Hippocampal formation (tissue), 2 donors: ENCODE measurements at places on chromosomes 5 and 9.

DNA sequence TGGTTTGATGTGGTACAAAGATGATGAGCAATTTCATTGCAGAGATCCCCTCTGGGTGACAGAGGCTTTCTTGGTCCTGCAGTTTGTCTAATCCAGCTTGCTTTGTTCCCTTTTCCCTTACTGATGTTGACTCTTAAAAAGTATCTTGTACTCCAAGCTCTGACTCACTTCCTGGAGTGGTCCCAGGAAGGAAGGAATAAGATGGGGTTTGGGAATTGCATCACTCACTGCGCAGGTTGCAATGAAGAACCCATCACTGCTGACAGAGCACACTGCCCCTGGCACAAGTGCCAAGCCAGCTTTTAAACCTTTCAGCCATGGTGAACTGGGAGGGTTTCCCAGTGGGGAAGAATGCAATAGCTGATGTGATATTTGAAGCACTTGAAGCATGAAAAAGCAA lies 662.2 kb upstream of the CTNND2 start:
- no peak for DNase-seq

DNA sequence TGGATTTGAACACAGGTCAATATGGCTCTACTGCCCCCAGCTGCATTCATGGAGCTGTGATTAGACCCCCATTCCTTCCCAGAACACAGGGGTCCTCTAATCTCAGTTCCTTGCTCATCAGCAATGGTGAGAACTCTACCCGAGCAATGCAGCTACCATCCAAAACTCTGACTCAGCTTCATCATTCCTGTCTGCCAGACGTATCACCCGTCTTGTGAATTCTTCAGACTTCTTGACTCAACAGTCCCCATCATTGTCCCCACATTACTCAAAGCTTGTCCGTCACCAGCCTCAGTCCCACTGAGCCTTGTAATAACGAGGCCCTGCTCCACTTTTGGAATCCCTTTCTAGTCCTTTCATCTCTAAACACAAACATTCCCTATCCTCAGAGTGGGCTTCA lies 36.3 kb upstream of the STX17 start:
- no peak for DNase-seq

- DNase-seq, result no peak
Measured at GRCh38 chr5:122236270-122237040, 75.6 kb upstream of the SNCAIP start.

GRCh38 chr5:31845361-31845760 lies 206.4 kb downstream of the PDZD2 start:
- no peak for DNase-seq

DNA sequence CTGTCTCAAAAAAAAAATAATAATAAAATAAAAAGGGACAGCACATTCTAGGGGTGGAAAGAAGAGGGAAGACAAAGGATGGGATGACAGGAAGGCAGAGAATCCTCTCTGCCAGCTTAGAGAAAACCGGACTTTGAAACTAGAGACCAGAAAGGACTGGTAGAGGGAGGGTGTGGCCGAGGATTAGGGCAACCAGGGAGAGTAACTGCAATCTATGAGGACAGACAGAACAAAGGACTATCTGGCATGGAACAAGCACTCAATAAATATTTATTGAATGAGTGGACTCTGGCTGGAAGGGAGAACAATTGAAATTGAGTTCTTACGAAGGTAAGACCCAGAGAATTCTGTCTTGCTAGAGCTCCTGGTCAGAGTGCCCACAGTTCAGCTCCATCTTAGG lies 2.4 kb downstream of the GBA2 start:
- DNase-seq, result no peak

DNA sequence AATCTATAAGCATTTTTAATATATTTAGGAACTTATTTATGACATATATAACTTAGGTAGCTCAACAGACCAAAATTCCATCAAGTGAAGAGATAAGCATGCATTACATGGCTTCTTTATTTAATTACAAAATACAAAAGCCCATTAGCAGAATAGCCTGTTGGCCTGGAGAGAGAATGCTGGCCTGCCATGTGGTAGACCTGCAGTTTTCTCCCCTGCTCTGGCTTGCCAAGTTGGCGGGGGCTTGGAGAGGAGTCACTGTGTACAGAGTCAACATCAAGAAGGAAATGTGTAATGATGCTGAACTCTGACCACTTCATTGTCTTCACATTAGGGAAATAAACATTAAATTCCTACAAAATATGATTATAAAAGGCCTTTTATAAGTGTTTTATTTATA lies 69.8 kb upstream of the CNTLN start:
- DNase-seq, result no peak
